ENCODE measurements at places on chromosomes 16 and 17.

DNA sequence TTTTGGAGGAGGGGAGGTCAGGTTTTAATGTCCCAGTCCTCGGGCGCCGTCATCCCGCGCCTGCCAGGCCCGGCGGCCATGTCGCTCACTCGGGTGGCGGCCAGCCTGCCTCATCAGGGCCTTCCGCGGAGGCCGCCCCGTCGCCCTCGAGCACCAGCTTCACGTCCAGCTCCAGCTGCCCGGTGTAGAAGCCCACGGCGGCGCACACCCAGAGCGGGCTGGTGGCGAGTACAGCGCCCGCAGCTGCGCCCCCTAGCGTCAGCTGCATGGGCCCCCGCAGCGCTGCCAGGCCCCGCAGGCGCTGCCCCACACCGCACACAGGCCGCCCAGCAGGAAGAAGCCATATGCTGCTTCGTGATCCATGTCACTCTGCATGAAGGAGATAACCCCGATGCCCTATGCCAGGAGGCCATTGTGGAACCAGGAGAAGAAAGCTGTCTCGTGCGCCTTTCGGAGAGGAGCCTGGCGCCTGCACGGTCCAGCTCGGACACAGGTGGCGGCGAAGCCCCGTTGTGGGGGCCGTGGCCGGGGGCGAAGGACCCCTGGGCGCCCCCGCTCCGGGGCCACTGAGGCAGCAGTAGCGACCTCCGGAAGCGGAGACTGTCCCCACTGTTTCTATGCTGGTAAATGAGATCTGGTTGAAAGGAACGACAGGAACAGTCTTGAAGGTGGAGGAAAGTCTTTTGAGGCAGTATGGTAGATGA lies 9.6 kb downstream of the AP2B1 start:
- no peak for DNase-seq

- DNase-seq, result no peak
Observed at GRCh38 chr17:63830904-63831491, 3.5 kb upstream of the FTSJ3 start.

GRCh38 chr17:61645920-61646319 lies 54.9 kb upstream of the NACA2 start:
- no peak for DNase-seq

GRCh38 chr16:87874639-87875427 lies 5.5 kb upstream of the SLC7A5 start:
- peak; percentile 11 for DNase-seq

GRCh38 chr16:13483121-13483520 lies 436.8 kb upstream of the ERCC4 start:
- no peak for DNase-seq

DNA sequence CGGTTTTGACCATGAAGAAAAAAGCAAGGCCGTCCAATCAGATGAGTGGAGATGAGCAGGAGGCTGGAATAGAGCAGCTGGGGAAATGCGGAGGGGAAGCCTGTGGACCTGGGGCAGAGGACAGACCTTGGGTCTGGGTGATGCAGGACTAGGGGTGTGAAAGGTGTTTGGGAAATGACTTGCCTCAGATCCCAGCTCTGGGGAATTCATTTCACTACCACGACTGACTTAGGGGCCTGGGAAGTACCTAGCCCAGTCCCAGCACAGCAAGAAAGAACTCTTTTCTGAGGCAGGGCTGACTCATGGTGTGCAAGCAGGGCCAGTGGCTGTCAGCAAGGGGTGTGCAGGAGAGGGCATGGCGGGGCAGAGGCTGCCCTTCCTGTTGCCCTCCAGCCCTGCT lies 14.8 kb downstream of the DNAI2 start:
- DNase-seq, result no peak

- no peak for DNase-seq
Observed at GRCh38 chr17:64130559-64131001, 636 bp upstream of the ERN1 start.

GRCh38 chr17:4178651-4179050 lies 35.7 kb downstream of the CYB5D2 start:
- no peak for DNase-seq

- no peak for DNase-seq
Observed at GRCh38 chr17:72432881-72433280, 312.1 kb downstream of the SOX9 start.

DNA sequence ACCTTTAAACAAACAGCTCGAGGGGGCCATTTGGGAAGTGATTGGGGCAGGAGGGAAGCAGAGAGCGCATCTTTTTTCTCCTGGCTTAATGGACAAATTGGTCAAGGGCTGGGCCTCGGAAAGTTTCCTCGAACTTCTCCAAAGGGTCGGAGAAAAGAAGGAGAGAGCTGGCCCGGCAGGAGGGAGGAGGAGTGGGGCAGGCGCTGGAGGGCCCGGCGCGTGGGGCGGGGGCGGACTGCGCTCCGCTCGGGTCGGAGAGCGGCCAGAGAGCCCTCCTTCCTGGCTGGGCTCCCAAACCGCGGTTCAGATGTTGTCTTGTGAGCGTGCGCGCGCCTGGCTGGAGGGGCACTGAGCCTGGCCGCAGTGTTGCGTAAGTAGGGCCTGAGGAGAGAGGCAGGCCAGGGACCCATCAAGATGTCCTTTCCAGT lies 1.2 kb downstream of the MMP2 start:
- no peak for DNase-seq

DNA sequence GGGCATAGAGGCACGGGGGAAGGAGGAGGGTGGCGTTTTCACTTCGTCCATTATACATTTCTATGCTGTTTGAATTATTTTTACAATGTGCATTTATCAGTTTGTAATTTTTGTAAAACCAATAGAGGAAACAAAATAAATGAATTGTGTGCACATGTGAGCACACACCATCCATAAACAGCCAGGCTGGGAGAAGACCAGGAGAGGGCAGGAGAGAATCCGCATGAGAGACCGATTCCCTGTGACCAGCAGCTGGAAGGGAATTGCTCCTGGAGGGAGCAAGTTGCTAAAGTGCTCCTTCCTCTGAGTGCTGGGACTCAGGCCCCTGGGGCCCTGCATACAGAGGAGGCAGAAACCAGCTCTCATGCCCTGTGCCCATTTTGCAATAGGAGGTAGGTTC lies 126.0 kb downstream of the ABCC12 start:
- DNase-seq, result no peak

DNA sequence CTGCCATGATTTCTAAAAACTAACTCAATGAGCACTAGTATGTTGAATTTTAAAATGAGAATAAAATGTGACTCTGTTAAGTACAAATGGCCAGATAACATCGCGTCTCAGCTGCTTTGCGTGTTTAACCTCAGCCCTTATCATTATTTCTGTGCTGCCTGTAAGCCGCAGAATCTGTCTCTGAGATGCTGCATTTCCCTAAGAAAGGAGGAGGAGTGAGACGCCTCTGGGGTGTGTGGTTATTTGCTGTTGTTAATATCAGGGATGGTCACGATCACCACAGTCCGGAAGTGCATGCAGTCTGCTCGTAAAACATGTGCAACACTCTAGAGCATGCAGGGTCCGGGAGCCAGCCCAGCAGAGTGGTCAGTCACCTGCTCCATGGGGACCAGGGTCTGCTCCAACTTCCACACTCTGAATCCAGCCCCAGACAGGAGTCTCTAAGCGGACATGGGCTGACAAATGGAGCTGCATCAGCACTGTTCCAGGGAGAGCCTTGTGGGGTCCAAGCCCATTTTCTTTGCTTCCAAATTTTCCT lies 342.5 kb downstream of the MAF start:
- DNase-seq, result no peak

GRCh38 chr17:68519911-68520310 lies 7.7 kb downstream of the PRKAR1A start:
- no peak for DNase-seq

- no peak for DNase-seq
Observed at GRCh38 chr17:79174905-79175856, 100.6 kb downstream of the ENGASE start.

GRCh38 chr17:74125156-74125555 lies 78.3 kb upstream of the RPL38 start:
- no peak for DNase-seq

- no peak for DNase-seq
Observed at GRCh38 chr17:77734371-77735080, 224.0 kb upstream of the TNRC6C start.

GRCh38 chr16:66740010-66740409 lies 11.4 kb downstream of the DYNC1LI2 start:
- DNase-seq, result no peak

DNA sequence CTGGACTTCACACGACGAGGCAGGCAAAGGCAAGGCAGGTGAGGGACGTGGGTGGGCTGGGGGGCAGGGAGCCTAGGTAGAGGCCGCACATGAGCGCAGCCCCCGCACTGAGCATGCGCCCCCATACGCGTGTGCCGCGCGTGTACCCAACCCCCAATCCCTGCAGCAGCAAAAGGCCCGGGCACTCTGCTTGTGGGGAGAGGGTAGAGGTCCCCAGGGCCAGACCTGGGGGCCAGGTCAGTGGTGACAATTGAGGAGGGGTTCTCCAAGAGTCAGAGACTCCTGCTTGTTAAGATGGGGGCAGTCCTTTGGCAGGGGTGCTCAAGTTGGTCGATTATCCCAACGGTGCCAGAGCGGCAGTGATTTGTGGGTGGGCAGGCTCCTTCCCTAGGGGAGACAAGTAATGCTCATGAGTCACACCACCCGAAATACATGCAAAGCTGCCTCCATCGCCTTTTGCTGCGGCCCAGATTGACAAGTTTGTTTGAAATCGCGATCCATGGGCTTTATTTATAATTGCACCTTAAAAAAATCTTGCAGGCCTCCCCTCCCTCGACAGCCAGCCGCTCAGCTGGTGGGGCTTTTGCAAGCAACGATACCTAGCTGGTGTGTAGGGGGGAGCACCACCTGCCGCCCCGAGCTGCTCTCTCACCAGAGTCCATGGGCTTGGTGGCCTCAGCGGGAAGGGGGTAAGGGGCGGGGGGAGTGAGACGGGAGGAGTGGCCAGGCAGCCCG lies 1.1 kb upstream of the GIT1 start:
- DNase-seq, result no peak

DNA sequence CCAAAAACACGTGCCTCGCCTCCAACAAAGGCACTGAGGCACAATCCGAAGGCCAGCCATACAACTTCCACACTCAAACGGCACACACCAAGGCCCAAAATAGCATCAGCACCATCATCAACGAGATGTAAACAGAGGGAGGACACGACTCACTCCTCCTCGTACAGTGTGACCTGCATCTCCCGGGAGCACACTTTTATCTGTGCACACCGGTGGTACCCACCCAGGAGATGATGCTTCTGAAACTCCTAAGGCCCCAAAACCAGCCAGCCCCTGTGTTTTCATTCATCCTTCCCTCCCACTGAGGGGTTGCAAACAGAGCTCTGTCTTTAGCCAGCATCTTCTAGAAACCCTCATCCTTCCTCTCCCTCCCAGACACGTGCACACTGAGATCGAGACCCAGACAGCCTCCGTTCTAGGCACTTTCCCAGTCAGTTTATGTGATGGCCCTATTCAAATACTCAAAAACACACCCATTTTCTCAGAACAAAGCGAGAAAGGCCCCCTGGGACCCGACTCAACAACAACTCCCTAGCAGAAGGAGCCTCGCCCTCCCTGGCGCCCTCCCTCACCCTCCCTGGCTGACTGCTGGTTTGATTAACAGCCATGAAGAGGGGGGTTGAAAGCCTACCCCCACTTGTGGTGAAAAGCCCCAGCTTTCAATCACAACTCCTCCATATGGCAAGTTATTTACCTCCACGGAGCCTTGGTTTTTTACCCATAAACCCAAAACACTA lies 76.3 kb downstream of the GAS7 start:
- no peak for DNase-seq

DNA sequence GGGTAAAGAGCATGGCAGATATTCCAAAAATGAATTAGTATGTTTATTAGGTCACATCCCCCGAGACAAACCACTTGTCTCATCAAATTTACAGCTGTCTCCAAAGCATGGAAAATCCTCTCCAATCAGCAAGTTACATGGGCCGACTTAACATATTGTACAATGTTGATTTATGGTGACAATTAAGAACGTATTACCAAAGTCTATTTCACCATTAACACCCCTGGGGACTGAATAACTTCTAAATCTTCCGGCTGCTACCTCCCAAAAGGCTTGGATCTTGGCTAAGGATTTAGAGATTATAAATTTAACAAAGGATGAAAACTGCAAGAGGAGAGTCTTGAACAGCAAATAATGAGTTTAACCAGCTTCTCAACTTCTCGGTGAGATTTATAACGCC lies 311.9 kb downstream of the NPIPA8 start:
- DNase-seq, result no peak

DNA sequence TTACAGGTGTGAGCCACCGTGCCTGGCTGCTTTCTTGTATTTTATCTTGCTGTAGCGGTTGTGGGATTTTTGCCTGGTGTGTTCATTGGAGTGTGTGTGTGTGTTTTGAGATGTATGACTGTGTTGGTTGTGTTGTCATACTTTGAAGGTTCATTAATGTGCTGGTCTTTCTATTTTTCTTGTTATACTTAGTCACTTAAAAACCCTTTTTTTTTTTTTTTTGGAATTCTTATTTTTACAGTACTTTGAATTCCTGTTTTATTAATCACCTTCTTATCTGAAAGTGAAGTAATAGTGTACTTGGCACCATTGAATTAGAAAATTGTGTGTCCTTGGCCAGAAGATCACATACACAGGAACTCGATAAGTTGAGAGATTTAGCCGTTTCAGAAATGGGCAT lies 30.2 kb downstream of the TENT4B start:
- DNase-seq, result no peak

GRCh38 chr17:50027881-50028735 lies 27.8 kb upstream of the ITGA3 start:
- no peak for DNase-seq

DNA sequence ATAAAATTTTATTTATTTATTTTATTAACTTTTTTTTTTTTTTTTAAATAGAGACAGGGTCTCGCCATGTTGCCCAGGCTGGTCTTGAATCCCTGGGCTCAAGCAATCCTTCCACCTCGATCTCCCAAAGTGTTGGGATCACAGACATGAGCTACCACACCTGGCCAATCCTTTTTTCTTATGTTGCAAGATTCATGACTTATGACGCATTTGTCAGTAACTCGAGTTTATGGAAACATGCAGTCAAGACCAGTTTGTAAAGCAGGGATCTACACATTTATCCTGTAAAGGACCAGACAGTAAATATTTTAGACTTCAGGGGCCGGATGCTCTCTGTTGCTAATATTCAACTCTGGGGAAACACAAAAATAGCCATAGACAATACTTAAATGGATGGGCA lies 9.4 kb upstream of the MAP2K6 start:
- no peak for DNase-seq

DNA sequence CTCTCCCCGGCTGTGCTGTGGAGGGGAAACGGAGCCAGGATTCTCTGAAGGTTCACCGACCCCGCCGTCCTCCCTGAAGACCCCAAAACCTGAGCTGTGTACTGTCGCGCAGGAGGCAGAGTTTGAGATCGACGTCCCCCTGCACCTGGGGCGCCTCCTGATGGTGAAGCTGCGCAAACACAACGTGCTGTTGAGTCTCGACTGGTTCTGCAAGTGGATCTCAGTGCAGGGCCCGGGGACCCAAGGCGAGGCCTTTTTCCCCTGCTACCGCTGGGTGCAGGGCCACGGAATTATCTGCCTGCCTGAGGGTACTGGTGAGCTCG lies 62.6 kb upstream of the TEKT1 start:
- DNase-seq, result no peak

DNA sequence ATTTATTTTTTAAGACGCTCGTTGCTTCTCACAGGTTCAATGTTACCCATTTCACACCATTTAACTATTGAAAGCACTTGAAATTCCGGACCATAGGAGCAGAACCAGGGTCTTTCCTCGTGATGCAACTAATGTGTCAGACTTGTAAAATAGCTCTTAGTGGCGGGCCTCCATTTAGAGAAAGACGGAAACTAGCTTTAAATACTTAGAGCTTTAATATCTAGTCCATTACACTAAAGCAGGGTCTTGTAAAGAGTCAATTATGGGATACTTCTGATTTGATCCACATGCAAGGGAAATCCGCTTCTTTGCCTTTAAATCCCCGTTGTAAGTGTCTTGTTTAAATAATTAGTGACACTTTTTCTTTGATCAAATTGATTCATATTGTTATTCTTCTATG lies 56.6 kb downstream of the NACA2 start:
- no peak for DNase-seq
